ENCODE measurements at places on chromosomes 16 and 17.

- no peak for DNase-seq
Observed at GRCh38 chr17:43634591-43635125, 27.1 kb downstream of the MEOX1 start.

DNA sequence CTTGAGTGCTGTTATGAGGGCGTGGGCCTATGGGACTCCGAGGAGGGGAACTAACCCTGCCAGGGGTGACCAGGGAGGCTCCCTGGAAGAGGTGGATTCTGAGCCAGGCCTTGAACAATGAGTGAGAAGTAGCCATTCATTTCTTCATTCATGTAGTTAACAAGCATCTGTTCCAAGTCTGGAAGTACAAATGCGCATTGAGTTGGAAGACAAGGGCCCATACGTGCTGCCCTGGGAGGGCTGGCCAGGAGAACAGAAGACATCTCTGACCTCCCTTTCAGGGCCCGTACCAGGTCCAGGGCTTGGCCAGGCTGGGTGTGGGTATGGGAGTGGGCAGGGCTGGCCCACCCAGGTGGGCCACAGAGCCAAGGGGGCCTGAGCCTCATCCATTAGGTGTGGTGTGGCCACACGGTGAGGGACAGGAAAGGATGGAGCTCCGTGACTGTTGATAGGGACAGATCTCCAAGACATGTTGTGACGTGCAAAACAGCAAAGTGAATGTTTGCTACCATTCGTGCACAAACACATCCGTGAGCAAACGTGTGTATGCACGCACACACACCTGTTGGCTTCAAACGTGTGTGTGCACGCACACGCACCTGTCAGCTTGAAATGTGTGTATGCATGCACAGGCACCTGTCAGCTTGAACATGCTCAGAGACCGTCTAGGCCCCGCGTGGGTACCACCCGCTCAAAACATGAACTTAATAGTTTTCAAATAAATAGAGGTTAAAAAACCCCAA is 46.8 kb downstream of the ZDHHC7 start:
- no peak for DNase-seq

DNA sequence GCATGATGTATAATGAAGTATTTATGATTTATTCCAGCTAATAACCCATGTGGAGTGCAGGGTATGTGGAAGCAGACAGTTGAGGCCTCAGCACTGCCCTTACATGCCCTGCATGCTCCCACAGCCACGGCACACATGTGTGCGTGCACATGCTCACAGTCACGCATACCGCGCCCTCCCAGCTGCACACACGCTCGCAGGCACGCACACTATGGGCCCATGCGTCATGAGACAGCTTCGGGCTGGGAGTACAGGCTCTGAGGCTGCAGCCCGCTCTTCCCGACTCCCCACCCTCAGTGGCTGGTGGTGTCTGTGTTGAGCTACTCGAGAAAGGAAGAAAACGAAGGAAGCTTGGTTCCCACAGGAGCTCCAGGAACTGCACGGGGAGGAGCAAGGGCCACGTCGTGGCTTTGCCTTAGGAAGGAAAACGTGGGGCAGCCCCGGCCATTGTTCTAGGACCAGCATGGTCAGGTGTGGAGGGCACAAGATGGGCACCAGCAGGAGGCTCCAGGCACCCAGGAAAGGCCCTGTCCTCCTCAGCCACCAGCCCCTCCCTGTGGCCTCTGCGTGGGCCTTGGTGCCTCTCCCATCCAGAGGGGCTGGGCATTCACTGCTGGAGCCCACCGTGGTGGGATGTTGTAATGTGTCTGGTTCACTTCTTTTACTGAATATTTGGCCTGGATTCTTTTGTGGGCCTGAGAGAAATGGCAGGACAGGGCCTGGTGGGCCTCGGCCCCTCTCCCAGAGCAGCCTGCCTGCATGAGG is 27.5 kb upstream of the CDH15 start:
- DNase-seq: no peak

GRCh38 chr17:28947639-28948038 is 3.7 kb downstream of the PHF12 start:
- DNase-seq: no peak

DNA sequence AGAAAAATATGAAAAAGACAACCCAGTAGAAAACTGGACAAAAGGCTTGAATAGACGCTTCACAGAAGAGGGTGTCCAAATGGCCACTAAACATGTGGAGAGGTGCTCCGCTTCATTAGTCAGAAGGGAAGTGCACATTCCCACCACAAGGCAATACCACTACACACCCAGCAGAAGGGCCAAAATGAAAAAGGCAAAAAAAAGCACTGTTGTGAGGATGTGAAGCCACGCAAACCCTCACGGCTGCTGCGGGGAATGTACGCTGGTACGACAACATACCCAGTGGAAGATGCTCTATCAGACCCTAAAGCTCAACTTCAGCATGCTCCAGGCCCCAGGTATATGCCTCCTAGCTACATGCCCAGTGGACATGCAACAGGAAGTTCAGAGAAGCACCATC is 17.0 kb downstream of the PIK3R5 start:
- DNase-seq: no peak

DNA sequence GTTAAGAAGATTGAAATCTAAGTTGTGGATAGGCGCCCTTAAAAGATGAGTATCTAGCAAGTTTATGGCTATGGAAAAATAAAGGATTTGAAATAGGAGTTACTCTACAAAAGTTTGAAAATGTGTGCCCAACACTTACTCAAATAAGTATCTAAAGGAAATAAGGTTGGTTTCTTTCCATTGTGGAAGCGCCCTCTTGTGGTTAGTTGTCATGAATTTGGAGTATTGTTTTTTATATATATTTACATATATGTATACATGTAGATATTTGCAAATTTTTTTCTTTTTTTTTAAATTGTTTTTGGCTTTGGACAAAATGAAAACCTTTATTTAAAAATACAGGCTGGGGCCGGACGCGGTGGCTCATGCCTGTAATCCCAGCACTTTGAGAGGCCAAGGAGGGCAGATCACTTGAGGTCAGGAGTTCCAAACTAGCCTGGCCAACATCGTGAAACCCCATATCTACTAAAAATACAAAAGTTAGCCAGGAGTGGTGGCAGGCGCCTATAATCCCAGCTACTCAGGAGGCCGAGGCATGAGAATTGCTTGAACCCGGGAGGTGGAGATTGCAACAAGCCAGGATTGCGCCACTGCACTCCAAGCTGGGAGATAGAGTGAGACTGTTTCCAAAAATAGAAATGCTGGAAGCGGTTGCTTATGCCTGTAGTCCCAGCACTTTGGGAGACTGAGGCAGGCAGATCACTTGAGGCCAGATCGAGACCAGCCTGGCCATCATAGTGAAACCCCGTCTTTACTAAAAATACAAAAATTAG is 24.0 kb upstream of the VPS4A start:
- peak; percentile 55 for DNase-seq

DNA sequence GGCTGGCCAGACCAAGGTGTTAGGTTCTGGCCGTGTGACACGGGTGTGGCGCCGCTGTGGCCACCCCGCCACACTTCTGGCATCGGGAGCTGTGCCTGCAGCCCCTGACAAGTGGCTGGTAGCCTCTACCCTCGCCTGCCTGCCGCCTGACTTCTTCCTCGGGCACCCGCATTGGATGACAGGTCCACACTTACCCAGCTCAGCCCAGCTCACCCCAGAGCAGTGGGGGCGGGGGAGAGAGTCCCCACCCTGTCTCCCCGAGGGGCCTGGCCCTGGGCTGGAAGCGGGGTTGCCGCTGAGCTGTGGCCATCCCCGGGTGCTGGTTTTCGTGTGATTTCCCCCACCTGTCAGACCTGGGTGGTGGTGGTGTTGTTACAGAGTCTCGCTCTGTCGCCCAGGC is 53.9 kb upstream of the ACSF3 start:
- no peak for DNase-seq

DNA sequence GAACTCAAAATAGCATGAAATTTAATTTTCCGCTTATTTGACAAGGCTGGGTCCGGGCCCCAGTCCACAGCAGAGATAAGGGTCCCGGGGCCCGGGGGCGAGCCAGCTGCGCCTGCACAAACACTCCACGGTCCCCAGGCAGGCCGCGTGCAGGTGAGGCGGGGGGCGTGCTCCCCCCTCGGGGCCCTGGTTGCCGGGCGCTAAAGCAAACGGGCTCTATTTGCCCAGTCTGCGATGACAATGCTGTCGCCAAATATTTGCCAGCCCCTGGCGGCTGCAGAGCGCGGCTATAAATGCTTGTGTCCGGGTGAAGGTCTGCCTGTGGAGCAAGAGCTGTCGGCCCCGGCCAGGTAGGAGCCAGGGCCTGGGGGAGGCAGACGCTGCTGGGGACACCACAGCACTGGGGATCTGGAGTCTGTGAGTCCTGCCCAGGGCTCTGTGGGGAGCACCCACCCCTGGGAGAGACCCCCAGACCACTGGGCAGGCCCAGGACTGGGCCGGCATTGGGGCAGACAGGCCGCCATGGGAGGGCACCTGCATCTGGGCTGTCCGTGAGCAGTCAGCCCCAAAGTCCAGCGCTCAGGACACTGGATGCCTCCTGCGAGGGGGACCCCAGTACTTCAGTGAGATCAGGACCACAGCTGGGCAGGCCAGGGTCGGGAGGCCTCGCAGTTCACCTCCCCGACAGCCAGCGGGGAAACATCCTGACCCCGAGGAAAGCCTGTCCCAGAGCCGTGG is at the start of gene PERCC1:
Gene PERCC1, plus strand, starts transcription at position 320 of the 738 bp plus-strand sequence. CDS start 1,516 bp downstream, outside the sequence.
- DNase-seq: no peak
